ENCODE measurements at places on chromosomes 2 and 18. TPM values are rescaled to one million over a fixed set of nuclear protein-coding genes. Genes with fewer than 3 reads are reported as not detected.

- DNase-seq: no peak
Observed at GRCh38 chr2:173823543-173823939, 141.6 kb downstream of the SP3 start.

GRCh38 chr2:234763002-234763873 lies 188.6 kb upstream of the SH3BP4 start:
- no peak for DNase-seq

DNA sequence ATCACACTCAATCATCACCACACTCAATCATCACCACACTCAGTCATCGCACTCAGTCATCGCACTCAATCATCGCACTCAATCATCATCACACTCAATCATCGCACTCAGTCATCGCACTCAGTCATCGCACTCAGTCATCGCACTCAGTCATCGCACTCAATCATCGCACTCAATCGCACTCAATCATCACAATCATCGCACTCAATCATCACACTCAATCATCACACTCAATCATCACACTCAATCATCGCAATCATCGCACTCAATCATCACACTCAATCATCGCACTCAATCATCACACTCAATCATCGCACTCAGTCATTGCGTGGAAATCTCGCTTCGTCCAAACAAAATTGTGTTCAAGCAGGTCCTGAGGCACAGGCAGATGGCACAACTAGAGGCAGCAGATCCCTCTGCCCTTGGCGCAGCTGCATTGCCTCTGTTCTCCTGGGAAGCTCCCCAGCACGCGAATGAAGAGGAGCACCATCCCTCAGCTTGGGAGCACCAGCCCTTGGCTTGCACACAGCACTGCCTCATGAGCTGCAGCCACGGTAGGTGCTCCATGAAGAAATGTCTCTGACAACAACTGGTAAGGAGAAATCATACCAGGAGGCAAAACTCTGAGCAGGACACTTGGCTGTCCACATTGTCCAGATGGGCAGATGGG lies 108.1 kb downstream of the EIPR1 start:
- no peak for DNase-seq

- DNase-seq: no peak
Observed at GRCh38 chr18:63980896-63981460, 11.1 kb downstream of the SERPINB8 start.

GRCh38 chr2:85914922-85915321 lies 26.1 kb upstream of the ST3GAL5 start:
- DNase-seq: no peak

- no peak for DNase-seq
Observed at GRCh38 chr18:39607034-39607433, 2041.4 kb upstream of the CELF4 start.

DNA sequence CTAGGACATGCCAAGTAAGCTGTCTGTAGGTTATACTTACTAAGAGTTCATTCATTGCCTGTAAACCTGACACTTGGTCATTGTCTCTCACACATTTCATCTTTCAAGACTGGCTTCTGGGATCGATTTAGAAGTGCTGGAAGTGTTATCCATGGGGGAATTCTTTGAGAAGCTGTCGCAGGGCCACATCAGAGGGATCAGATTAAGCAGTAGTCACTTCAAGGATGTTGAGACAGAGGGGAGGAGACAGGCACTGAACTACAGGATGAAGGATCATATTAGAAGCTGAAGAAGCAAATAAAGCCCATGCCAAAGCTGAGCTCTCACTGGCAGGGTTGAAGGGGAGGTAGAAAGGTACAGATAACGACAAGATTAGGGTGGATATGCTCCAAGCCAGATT lies 49.0 kb downstream of the CDK15 start:
- DNase-seq: no peak

GRCh38 chr18:79639072-79639829 lies 40.4 kb upstream of the CTDP1 start:
- DNase-seq: no peak

DNA sequence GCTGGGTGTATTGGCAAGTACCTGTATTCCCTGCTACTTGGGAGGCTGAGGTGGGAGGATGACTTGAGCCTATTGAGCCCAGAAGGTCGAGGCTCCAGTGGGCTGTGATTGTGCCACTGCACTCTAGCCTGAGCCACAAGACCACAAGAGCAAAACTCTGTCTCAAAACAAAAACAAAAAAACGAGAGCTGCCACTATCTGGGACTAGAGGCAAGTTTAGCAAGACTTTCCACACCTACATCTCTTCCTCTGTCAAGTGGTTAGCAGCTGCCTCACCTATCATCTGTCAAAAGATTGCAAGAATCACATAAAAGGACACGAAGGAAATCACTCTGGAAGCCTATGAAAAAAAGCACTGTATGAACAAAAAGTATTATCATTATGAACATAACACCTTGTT lies 55.2 kb upstream of the RIOK3 start:
- DNase-seq: no peak

TMEM178A gene
- total RNA-seq: 1.0 TPM

MAB21L4 gene
- total RNA-seq: 3.3 TPM

HOXD12 gene
- not detected for total RNA-seq

CHRND gene
- total RNA-seq: not detected

DPP10 gene
- 6.3 TPM for total RNA-seq

RRM2 gene
- 12.5 TPM for total RNA-seq

Measured in mucosa of descending colon (tissue), 3 donors.